ENCODE measurements at places on chromosomes 16 and 17.

GRCh38 chr16:85104821-85105391 lies 7.4 kb downstream of the CIBAR2 start:
- DNase-seq: no peak

DNA sequence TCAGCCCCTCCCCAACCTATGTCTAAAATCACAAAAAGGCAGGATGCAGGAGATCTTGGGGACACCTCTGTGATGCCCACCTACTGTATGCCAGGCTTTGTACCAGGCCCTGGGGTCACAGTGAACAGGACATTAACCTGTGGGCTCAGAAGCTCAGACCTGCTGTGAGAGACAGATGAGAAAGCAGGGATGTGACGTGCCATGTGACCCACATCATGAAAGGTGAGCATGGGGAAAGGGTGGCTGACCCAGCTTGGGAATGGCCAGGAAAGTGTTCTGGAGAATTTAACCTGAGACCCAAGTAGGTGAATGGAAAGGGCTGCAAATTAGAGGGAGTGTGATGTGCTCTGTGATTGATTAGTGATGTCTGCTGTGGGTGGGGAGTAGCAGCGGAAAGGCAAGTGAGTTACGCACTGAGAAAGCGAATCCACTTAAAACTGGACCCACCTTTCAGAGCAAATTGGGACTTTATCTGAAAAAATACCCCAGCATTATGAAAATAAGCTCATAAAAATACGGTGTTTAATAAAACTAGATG lies 132.2 kb downstream of the IRF8 start:
- DNase-seq: no peak

DNA sequence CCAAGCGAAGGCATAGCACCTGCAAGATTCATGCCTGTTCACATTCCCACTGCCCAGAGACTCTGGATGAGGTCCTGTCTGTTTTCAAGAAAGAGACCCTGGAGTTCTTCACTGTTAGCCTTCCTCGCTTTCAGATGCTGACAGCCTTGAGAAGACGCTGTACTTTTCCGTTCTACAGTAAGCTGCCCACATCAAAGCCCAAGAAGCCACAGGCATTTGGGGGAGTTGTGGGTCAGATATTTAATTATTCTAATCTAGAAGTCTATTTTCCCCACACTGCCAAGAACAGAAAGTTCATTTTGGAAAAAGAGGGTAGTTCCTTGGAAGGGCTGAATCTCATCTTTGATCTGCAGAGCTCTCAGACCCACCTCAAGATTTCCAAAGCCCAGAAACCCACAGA lies 127.9 kb downstream of the AXIN2 start:
- DNase-seq: no peak

DNA sequence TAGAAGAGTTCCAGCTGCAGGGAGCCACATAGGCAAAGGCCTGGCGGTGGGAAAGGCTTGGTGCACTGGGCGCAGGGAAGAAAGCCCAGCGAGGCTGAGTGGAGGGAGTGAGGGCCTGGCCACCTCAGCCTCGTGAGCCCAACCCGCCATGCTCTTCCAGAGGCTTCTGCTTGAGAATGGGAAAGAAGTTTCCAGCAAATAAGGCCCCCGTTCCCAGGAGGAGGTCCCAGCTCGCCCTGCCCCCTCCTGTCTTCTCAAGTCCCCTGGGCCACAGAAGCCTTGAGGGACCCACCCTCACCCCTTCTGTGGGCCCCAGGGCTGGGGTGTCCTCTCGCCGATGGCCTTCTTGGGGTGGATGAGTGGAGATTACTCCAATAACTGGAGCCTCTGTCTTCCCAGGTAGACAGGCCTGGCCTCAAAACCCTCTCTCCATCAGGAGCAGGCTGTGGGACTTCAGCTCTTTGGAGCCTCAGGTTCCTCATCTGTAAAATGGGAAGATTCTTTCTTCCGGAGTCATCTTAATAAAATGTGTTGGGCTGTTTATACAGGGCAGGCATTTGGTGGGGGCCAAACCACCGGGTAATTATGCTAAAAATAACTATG lies 933 bp upstream of the SNN start:
- DNase-seq: no peak

- DNase-seq: no peak
These were observed 408 bp upstream of the KPNA2 start for GRCh38 chr17:68035131-68035522.

- no peak for DNase-seq
These were observed 66.8 kb downstream of the SALL1 start for GRCh38 chr16:51084074-51084928.

DNA sequence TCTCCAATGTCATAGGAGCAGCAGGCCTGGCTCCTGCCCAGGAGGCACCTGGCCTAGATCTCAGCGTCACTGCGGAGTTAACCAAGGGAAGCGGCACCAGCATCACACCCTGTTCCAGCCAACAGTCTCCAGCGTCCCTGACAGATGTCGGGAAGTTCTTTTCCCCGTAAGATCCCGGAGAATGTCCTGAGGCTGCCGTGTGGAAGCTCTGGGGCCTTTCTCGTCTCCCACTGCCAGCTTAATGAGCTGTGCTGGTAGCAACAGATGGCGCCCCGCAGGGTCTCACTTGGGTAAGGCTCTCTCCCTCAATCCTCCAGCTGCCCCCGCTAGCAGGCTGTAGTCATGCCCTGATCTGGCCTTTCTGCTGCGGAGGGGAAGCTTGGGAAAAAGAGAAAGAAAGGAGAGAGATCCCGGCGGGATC lies 57.5 kb downstream of the MARCHF10 start:
- no peak for DNase-seq

DNA sequence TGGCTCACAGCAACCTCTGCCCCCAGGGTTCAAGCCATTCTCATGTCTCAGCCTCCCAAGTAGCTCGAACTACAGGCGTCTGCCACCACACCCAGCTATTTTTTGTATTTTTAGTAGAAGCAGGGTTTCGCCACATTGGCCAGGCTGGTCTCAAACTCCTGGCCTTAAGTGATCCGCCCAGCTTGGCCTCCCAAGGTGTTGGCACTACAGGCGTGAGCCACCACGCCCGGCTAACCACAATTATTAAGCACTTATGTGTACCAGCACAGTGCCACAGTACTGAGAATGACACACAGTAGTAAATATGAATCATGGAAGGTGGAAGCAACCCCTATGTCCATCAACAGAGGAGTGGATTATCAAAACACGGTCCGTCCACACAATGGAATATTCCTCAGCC lies 49.8 kb downstream of the COTL1 start:
- DNase-seq: no peak

DNA sequence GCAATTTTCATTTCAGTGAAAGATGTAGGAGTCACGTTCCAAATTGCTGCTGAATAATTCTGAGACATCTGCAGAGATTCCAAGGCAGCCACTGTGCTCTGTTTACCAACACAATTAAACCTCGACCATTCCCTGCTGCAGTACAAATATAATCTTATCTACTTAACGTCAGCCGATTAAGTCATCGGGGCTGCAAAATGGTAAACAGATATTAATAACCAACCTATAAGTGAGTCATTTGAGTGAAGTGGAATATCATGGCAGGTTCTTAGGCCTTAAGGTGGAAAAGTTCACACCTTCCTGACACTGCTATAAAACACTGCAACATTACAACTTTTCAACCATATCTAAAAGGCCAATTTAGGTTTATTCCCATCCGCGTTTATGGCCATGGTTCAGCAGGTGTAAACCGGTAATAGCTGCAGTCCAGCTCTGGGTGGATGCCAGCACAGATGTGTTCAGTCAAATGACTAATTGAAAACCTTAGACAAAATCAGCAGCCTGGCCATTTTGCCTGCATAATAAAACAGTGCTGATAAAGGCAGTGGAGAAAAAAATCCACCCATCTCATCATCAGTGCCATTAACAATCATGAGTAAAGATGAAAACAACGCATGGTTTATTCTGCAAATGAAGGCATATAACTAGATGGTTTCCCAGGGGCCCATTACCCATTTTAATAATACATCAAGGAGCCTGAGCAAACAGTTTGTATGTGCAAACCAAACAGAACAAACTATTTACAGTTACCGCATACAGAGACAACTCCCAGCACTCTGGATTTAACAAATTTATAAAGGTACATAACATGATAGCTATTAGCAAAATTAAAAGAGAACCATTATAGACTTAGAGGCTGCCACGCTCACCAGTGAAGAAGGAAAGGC lies 202.9 kb upstream of the IRX3 start:
- DNase-seq: no peak

DNA sequence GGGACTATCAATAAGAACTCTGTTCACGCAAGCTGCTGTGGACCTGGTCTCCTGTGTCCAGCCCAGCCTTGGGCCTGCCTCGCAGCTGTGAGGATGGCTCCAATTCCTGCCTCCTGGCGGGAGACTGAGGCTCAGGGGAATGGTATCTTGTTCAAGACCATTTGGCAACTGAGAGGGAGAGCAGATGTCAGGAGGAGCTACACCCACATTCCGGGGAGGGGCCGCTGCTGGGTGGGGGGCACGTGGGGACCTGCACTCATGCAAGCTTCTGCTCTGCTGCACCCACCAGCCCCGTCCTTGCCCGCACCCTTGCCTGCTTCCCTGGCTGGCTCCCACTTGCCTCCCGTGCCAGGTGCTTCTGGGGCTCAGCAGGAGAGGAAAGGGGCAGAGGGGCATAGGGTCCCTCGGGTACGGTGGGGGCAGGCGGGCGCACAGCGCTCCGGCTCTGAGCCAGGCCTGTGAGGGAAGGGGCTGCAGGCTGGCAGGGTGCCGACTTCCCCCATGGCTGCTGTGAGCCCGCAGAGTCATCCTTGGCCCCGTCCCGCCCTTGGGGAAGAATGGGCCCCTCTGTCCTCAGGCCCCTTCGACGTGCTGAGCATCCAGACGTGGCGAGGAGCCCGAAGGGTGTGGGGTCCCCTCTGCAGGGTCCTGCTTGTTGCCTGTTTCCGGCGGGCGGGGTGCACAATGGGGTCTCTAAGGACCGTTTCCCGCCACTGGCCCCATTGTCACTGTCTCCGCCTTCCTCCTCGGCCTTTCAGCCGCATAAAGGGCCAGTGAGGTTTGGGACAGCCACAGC lies 2.7 kb downstream of the METRN start:
- DNase-seq: no peak

DNA sequence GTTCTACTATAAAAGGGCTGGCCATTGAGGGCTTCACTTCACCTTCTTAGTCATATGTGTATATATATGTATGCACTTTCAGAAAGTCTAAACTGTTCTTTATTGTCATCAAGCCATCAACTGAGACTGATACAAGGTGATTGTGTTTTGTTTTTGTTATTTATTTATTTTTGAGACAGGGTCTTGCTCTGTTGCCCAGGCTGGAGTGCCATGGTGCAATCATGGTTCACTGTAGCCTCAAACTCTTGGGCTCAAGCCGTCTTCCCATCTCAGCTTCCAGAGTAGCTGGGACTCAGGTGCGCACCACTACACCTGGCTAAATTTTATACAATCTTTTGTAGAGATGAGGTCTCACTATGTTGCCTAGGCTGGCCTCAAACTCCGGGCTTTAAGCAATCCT lies 5.6 kb downstream of the ZNRF1 start:
- DNase-seq: no peak

DNA sequence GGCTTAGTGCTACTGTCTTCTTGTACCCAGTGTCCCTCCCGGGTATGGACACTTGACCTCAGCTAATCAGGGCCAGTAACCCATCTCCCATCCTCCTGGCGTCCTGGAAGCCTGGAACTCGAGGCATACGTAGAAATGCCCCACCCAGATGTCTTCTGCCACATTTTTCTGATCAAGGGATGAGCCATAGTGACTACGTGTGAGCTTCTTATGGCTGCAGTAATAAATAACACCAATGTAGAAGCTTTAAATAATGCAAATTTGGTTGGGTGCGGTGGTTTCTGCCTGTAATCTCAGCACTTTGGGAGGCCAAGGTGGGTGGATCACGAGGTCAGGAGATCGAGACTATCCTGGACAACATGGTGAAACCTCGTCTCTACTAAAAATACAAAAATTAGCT lies 3.0 kb upstream of the KCNG4 start:
- no peak for DNase-seq

GRCh38 chr17:49351572-49352140 lies 10.4 kb downstream of the ZNF652 start:
- no peak for DNase-seq

DNA sequence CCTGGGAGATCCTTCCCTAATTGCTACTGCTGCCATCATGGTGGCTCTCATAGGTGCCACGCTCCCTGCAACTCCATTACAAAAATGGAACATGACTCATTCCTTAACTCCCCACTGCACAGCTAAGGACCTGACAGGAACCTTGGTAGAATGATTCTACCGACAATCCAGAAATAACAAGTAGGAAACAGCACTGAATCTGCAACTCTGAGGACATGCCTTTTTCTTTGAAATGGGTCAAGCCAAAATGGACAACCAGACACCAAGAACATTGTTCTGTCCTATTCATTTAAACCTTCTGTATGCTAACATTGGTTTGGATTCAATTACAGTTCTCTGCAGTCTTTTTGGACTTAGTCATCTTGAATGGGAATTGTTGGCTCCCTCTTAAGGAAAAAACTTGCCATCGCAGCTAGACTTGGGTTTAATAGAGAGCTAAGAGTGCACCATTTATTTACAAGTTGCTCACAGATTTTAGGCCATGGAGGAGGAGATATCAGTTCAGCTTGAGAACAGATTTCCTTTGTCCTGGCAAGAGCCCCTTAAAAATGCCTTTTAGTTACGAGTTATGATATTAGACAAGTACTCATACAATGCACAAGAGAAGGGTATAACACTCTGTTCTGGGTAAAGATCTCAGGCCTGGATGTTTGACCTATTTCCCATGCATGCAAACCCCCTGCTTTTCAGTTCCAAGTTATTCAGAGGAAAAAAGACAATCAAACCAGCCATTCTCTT lies 20.9 kb upstream of the NSRP1 start:
- no peak for DNase-seq

DNA sequence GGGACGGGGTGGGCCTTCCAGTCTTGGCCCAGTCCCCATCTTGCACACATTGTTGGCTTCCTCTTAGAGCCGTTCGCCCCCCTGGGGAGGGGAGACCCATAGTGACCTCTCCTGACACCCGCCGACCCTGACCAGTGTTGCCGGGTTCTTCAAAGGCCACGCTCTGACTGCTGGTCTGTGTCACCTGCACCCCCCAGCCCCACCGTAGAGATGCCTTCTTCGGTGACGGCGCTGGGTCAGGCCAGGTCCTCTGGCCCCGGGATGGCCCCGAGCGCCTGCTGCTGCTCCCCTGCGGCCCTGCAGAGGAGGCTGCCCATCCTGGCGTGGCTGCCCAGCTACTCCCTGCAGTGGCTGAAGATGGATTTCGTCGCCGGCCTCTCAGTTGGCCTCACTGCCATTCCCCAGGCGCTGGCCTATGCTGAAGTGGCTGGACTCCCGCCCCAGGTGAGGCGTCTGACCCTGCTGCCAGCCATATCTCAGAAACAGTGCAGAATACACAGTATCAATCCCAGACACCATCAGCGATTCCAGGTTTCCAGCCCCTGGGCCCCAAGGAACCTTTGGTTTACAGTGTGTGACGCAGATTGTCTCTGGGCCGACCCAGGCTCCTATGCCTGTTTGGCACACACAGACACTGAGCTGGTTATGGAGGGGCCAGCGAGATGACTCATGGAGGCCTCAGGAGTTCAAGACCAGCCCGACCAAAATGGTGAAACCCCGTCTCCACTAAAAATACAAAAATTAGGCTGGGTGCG lies 1.3 kb downstream of the SLC26A11 start:
- DNase-seq: no peak

GRCh38 chr16:64092271-64092670 lies 1029.6 kb downstream of the CDH11 start:
- no peak for DNase-seq
